Stimulated activated CD4-positive, alpha-beta T cell treated with anti-CD3 and anti-CD28 coated beads, TNF-alpha, amount 100 ng/mL, for 4 hours (primary cell): ENCODE measurements at places on chromosomes 3 and 15.

- no peak for DNase-seq
Observed at GRCh38 chr15:99125061-99125891, 20.4 kb downstream of the SYNM start.

- no peak for DNase-seq
Observed at GRCh38 chr15:73608475-73608874, 24.7 kb downstream of the NPTN start.

DNA sequence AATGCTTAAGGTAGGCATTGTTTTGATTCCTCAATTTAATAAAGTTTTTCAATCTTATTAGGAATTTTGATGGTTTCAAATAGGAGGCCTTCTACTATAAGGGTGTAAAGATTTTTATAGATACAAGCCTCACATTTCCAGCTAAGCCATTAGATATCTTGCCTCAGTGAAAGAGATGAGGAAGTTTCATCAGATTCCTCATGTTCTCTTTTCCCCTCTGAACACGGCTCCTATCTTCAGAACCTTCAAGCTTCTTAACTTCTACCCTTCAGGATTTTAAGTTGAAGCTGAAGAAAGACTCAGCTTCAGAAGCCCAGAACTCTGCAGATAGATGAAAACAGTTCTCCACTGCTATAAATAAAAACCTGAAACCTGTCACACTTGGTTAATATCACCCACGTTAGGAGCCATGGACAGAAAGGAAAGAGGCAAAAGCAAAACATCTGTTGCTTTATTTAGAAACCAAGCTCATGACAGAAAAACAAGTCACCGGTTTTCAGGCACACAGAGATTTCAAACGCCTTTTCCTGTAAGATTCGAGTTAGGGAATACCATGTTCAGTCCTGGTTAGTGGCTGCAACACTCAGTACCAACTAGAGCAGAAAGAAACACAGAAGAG lies 82.2 kb upstream of the GOLGA8B start:
- no peak for DNase-seq

DNA sequence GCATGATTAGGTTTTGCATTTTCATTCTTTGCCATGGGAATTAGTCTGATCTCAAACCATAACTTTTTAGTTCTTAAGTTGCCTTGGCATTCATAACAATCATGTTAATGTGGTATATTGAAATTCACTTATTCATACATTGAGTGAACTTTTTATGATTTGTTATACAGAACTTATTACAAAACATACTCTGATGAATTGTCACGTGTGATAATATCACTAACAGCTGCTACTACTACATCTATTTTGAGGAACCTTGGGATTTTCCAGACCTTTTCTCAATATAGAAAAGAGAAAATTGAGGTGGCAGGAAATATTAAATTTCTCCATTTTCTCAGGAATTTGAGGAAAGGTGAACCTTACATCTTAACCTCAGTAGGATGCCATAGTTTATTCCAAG lies 9.2 kb downstream of the LXN start:
- no peak for DNase-seq

- DNase-seq: no peak
Observed at GRCh38 chr3:15011174-15011573, 53.9 kb downstream of the MRPS25 start.

DNA sequence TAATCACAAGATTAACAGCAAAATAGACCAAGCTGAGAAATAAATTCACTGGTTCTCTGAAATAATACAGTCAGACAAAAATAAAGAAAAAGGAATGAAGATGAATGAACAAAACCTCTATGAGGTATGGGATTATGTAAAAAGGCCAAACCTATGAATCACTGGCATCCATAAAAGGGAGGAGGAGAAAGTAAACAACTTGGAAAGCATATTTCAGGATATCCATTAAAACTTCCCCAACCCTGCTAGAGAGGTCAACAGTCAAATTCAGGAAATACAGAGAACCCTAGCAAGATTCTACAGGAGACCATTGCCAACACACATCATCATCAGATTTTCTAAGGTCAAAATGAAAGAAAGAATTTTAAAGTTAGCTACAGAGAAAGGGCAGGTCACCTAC lies 649.7 kb upstream of the CBLB start:
- no peak for DNase-seq

DNA sequence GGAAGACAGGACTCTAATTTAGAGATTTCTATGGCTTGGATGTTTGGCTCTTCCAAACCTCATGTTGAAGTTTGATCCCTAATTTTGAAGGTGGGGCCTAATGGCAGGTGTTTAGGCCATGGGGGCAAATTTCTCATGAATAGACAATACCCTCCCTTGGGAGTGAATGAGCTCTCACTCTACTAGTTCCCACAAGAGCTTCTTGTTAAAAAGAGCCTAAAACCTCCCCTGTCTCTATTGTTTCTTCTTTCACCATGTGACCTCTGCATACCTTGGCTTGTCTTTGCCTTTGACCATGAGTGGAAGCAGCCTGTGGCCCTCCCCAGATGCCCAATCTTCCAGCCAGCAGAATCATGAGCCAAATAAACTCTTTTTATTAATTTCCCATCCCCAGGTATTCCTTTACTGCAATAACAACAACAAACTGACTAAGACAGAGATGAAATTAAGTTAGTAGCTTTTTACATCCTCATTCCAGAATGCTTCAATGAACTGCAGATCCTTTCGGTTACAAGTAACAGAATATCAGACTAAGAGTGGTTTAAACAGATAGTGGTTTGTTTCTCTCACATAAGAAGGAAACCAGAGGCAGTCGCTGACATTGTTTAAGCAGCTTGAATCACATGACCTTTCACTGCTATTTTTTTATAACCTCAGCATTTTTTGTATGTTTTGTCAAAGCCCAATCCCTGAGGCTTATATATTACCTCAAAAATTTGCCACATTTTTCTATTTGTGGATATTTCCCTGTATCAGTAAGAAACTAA lies 1013.3 kb upstream of the SEMA6D start:
- no peak for DNase-seq

DNA sequence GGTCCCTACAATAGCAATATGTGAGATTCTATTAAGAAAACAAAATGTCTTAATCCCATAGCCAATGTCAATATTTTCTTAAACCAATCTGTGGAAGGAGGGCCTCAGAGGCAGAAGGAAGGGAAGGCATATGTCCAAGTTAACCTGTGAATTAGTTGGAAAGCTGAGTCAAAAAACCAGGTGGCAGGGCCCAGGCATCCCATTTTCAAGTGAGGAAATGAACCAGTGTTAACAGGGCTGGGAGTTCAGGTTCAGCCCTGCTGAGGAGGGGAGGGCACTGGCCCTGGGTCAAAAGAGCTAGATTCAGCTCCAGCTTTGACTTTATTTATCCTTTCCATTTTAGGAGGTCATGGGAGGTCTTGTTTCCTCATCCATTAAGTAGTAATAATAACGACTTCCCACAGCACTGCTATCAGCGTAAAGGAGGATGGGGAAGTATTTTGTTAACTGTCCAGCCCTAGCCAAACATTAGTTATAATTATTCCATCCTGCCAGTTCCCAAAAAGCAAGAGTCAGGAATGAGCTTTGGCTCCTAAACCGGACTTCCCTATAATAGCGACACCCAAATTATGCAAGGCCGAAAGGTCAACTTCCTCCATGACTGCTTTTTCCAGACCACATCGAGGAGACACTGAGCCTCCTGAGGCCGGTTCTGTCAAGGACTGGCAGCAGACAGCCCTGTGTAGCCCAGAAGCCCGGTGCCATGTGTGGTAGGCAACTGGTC lies 3.2 kb downstream of the MASP1 start:
- no peak for DNase-seq

- DNase-seq: no peak
Observed at GRCh38 chr15:69410248-69410874, 3.8 kb upstream of the KIF23 start.

GRCh38 chr3:102299125-102299877 lies 135.5 kb upstream of the ZPLD1 start:
- DNase-seq: no peak

DNA sequence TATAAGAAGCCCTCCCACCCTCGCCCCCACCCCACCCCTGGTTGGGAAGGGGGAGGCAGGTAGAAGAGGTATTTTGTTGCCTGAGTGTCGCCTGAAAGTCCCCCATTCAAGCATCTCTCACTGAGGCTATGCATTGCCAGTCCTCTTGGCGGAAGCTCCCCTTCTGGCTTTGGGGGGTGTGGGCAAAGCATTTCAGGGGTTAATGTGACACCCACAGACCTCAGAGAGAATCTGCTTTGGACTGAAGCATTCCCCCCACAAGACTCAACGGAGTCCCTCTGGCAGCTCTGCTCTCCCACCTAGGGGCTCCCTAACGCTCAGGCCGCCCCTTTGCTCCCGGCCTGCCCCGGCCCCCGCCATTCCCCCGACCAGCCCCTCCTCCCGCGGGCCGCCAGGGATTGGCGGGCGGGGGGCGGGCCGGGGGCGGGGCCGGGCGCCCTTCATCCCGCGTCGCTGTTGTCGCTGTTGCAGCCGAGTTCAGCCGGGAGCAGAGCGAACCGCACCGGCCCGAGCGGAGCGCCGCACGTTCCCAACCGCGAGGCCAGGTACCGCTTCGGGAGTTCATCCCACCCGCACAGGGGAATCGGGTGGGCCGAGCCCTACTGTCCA lies at the start of gene SLC38A3:
Gene SLC38A3, plus strand, starts transcription at position 468 of the 609 bp plus-strand sequence. CDS start 8,929 bp downstream, outside the sequence.
- no peak for DNase-seq

GRCh38 chr15:78415284-78415683 lies 22.7 kb upstream of the IREB2 start:
- no peak for DNase-seq

DNA sequence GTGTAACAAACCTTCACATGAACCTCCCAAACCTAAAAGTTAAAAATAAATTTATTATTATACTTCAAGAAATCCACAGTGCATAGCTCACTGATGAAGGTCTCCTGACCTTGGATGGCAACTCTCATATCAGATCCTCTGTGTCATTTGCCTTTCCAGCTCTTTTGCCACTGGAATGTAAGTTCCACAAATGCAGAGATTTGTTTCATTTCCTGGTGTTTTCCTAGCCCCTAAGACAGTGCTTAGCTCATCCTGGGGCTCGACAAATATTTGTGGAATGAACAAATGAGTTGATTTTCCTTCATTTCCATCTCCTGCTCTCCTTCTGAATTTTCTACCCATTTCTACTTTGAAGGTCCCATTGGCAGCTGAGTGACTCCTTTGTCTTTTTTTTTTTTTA lies 56.0 kb downstream of the FRMD4B start:
- no peak for DNase-seq

GRCh38 chr15:67831363-67831762 lies 6.1 kb downstream of the SKOR1 start:
- DNase-seq: no peak

GRCh38 chr3:30286811-30287210 lies 319.6 kb upstream of the TGFBR2 start:
- DNase-seq: no peak

DNA sequence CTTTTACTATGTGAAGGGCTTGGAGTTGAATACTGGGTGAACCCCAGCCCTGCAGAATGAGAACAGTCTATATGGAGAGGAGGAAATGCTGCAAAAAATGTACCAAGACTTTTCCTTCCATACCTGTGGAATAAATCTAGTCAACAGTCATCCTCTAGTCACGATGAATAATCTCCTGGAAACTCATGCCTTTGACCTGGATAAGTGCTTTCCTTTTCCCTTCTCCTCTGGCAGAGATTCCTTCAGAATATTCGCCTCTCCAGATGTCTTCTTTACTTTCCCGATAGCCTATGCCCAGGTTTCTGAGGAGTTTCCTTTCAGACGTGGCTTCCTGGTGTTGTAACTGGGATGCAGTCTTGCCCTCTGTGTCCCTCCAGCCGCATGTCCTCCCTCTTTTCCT lies 28.1 kb downstream of the CCNL1 start:
- DNase-seq: no peak

DNA sequence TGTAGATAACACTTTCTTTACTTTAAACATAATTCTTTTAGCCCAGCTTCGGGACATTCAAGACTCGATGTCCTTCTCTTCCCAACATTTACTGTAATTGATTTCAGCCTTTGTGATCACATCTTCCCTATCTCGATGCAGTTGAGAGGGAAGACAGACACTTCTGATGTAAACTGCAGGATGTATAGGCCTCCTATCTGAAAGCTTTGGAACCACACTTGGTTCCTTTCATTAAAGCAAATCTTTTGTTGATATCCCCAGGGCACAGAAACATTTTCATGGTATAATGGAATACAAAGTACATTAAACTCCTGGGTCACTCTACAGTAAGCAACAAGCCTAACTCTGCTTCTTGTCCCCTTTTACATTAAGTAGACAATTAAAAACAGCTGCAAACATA lies 6.4 kb downstream of the GRM7 start:
- DNase-seq: no peak

GRCh38 chr3:70110066-70110465 lies 110.5 kb downstream of the SAMMSON start:
- DNase-seq: no peak

GRCh38 chr3:155704061-155704460 lies 40.8 kb downstream of the PLCH1 start:
- no peak for DNase-seq

DNA sequence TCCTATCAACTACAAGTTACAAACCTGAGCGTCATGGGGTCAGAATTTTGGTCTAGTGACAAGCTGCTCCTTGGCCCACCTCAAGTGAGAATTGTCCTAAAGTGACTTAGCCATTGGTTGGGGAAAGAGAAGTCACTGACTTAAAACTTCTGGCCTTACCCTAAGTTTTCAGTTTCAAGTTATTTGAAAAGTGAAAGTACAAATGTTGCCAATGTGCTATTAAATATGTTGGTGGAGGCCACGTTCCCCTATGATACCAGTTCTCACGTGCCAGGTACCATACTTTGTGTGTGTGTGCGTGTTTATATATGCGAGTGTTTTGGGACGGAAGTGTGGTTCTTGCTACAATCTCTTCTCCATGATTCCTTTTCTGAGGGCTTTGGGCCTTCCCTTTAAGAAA lies 22.6 kb upstream of the RASGRP1 start:
- no peak for DNase-seq

DNA sequence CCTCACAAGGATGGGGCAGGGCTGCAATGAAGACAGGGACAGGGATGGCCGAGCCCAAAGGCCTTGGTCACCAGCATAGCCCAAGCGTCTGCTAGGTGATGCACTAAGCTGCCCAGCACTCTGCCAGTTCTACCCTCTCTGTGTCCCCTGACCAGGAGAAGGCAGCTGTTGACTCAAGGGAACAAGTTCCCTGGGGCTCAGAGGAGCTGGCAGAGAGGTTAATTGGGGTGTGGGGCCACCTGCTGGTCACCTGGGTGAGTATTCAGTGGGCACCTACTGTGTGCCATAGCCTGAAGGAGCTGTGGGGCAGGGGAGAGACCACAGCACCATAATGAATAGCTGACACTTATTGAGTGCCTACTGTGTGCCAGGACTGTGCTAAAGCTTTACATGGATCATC lies 22.0 kb upstream of the DOCK3 start:
- DNase-seq: peak; percentile 35

DNA sequence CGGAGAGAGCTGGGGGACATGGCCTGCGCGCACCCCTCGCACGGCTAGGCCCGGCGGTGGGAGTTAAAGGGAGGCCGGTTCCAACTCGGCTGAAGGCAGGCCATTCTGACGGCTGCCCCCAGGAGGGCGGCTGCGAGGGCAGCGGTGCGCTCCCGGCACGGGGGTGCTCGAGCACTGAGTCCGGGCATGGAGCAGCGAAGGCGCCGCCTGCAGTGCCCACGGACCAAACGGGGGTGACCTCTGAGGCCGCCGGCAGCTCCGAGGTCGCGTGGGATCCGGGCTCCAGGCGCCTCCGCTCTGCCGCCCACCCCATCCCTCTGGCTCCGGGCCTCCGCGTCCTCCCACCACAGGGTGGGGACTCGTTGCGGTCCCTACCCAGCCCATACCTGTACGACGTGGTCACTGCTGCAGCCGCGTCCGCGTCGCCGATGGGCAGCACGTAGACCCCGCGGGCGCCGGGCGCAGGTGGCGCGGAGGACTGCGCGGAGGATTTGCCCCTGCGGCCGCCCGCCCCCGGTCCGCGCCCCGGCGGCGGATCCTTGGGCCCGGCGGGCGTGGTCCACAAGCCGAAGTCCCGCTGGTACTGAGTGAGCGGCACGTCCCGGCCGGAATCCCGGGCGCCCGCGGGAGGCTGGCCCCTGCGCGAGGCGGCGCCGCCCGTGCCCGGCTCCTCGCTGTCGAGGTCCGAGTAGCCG lies 469 bp downstream of the MAP6D1 start:
- no peak for DNase-seq
